ENCODE measurements at places on chromosomes 6 and 20.

- no peak for DNase-seq
These were observed 15.0 kb downstream of the PARD6B start for GRCh38 chr20:50746138-50746940.

GRCh38 chr6:33816911-33817310, 13.1 kb upstream of the MLN start:
- no peak for DNase-seq

GRCh38 chr20:35768731-35769664, 2.8 kb upstream of the PHF20 start:
- peak; percentile 32 for DNase-seq

DNA sequence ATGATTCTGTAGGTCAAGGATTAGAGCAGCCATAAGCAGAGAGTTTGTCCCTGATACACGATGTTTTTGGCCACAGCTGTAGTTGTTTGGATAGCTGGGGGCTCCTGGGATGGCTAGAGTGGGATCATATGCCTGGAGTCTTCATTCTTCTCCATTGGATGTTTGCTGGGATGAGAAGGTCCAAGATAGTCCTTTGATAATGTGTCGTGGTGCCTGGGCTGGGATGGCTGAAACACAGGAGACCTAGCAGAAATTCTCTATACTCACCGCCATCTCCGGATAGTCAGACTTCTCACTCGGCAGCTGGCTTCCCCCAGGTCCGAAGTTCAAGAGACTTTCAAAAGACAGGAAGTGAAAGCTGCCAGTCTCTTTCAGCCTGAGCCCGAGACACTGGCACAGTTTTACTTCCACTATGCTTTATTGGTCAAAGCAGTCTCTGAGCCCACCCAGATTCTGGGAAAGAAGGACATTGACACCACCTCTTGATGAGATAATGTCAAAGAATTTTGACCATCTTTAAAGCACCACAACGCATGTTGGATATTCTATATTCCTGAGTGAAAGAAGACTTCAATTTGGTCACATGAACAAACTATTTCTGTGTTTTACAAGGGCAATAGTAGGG, 16.0 kb downstream of the MARCKS start:
- DNase-seq = no peak

GRCh38 chr20:62777528-62777830, 18.8 kb upstream of the MRGBP start:
- DNase-seq = no peak

- DNase-seq = peak; percentile 80
These were observed at the start of gene GABBR1 for GRCh38 chr6:29632789-29633533. GABBR1 (minus strand) TSS chr6:29633183; CDS start chr6:29632385, 798 bp downstream.

DNA sequence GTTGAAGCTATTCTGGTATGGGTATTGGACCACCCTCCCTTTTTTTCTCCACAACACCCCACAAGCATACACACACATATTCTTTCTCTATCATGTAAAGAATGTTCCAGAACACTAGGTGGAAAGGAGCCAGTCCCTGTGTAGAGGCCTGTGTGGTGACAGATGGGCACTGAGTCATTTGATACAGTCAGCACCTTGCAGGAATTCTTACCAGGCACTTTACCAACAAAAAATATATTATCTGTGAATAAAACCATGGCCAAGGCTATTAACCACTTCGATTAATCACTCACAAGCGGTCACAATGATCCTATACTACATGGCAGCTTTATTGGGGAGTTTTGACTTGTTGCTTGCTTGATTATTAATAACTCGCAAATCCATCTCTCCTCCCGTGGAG, 149.5 kb downstream of the BFSP1 start:
- DNase-seq = no peak

GRCh38 chr20:36528176-36528874, 13.0 kb upstream of the MYL9 start:
- no peak for DNase-seq

DNA sequence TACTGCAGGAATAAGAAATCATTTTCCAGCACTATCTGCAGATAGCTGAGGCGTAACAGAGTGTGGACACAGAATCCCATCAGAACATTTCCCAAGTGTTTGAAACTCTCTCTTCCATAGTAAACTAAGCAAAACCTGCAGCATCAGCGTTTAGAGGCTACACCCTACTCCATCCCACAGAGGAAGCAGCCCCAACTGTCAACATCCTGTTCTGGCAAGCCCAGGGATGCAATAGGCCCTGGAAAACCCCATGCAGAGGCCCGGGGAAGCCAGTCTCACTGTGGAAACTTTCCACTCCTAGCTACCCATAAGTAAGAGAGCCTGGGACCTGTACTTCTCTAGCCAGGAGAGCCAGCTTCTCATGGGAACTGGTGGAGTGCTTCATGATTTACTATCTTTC, 129.4 kb downstream of the LY86 start:
- DNase-seq = no peak

DNA sequence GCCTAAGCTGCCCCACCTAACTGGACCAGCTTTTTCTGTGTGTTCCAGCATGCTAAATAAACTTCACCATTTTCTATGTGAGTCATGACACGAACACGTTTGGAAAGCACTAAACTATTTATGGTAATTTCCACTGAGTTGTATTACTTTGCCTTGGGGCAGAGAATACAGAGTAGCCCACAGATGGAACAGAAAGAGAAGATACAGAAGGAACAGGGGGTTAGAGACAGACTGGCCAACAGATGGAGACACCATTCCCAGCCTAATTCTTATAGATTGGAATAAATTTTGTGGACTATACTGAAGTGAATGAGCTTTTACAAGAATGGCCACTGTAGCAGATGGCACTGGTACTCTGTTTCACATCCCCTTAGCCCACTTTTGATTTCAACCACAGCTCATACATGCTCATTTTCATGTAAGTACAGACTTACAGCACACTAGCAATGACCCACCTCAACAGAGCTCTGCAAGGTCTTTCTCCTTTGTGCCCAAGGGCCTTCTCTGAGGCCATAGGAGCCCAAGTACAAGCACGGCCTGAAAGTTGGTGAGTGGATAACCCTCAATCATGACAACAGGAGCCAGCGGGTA, 13.1 kb upstream of the NT5DC1 start:
- no peak for DNase-seq

- DNase-seq = no peak
These were observed 40.0 kb downstream of the MYLIP start for GRCh38 chr6:16168858-16169257.

GRCh38 chr6:157911786-157912185, 69.9 kb upstream of the SYNJ2 start:
- DNase-seq = no peak

GRCh38 chr6:43009124-43009523, 4.6 kb downstream of the MEA1 start:
- DNase-seq = peak; percentile 46

DNA sequence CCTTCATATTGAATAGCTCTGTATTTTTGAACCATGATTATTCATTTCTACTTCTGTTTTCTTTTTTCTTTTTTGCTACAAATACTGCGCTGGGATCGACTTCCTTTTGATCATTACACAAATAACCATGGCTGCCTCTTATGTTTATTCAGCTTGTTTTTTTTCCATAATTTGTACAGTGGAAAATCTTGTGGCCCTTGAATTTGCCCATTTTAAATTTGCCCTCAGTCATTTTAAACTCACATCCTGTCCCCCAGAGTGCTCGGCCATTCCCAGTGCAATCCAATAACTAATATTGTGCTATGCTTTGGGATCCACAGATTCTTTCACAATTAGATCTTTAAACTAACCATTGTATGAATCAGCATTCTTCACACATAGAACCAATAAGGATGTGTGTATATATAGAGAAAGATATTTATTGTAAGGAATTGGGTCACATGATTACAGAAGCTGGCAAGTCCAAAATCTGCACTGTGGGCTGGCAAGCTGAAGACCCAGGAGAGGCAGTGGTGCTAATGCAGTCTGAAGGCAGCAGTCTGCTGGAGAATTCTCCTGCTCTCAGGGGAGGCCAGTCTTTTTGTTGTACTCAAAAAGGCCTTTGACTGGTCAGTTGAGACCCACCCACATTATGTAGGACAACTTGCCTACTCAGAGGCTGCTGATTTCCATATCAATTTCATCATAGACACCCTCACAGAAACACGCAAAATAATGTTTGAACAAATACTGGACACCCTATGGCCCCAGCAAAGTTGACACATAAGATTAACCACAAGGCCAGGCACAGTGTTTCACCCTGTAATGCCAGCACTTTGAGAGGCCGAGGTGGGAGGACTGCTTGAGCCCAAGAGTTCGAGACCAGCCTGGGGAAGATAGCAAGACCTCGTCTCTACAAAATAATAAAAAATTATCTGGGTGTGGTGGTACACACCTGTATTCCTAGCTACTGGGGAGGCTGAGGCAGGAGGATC, 147.1 kb downstream of the MTHFD1L start:
- no peak for DNase-seq

DNA sequence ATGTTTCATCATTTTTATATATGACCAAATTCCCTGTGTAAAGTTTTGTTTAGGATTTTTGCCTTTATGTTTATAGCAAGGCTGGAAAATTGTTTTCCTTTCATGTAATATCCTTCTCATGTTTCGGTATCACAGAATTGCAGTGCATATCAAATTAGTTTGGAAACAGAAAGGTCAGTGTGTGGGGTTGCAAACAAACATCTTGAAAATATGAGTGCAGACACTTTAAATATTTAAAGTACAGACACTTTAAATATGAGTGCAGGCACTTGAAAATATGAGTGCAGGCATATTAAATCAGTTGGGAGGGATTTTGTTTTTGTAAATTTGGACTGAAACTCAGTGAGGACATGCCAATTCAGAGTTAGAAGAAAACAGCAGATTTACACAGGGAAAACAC, 6.5 kb downstream of the SLPI start:
- DNase-seq = no peak

DNA sequence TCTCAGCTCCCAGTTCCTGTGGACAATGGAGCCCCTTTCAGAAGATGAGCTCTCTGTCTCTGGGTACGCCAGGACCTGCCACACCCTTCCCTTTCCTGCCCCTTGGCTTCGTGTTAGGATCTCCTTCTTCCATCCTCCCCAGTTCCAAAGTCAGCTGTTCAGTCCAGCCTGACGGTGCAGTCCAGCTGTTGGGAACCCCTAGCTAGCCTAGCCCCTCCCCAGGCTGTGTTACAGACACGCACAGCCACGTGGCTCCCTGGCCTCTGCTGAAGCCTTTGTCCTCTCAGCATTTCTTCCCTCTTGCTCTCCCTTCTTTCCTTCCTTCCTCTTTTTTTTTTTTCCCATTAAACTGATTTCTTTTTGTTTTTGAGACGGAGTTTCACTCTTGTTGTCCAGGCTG, 12.4 kb upstream of the TFAP2C start:
- no peak for DNase-seq

- DNase-seq = no peak
These were observed 31.1 kb upstream of the CARMIL1 start for GRCh38 chr6:25248123-25248522.

GRCh38 chr6:13412639-13413465, 74.5 kb downstream of the GFOD1 start:
- DNase-seq = no peak

- DNase-seq = no peak
These were observed 2.0 kb downstream of the UNC93A start for GRCh38 chr6:167293088-167293589.

DNA sequence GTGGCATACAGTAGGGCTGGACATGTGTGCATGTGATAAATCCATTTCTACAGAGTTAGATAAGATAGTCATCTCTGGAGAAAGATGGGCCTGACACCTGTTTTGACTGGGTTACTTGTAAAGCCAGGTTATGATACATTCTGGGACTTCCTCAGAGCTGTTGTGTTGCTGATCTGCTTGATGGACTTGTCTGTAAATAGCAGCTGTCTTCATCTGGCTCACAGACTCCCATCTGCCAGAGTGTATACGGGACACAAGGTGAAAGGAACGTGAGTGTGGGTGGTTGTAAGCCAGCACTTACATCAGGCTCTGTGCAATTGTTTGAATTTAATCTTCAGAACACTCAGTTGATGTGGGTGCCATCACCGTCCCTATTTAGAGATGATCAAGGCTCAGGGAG, 49.8 kb downstream of the ZDHHC14 start:
- DNase-seq = no peak

DNA sequence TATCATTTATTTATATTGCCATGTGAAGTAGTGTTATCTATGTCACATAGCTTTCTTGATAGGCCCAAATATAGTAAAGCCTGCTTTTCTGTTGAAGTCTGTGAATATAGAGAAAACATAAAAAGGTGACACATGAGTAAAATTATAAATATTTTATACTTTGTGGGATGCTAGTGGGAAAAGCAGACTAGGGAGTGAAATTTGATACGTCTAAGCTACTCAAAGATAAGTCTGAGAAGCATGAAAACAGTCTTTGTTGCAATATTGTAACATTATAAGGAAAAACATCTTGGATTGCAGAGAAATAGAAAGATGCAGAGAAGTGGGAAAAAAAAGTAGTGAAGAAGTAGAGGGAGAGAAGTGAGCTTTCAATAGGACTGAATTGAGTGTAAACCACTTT, 75.4 kb downstream of the ZNF292 start:
- DNase-seq = no peak

GRCh38 chr6:113697632-113698410, 159.3 kb upstream of the MARCKS start:
- DNase-seq = no peak

Measured in HEK293T (cell line).